ENCODE measurements at places on chromosomes 2 and 18.

DNA sequence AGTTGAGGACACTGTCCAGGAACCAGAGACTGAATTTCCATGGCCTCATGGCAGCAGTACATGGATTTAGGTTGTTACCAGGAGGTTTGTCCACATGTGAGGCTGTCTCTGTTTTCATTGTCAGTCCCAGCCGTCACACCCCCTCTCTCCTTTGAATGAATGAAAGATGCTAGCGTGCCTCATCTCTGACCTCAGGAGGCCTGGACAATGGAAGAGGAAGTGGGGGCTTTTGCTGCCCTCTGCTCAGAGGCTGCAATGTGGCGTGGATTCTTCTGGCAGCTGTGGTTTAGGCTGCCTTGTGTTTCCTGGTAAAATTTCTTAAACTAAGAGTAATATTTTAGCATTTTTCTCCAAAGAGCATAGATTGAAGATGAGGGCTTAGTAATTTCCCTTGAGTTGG lies 47.5 kb downstream of the RAB31 start:
- DNase-seq: no peak

DNA sequence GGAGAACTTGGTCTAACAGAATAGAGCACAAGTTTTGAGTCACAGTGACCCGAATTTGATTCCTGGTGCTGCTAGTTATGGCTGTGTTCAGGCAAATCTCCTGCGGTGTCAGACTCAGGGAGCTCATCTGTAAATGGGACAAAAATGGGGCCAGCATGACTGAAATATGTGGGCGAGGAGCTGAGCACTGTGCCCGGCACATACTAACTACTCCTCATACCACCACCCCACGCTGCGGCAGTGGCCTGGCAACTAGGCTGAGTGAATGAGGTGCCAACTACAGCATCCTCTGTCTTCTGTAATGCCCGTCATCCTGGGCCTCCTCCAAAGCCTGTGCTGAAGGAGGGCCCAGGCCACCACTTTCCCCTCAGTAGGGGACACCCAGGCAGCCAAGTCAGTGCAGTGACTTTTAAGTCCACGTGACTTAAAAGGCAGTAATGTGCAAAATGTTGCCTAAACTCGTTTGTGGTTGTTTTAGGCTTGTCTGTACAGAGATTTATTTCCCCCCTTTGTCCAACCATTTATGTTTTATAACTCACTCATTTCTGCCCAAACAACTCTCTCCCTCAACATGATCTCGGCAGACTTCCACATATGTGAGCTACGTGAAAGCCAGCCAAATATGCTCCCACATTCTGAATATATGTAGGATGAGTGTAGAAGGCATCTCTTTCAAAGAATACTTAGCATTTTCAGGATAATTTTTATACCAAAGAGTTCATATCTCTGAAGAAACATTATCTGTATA lies 773.7 kb downstream of the TSN start:
- no peak for DNase-seq

DNA sequence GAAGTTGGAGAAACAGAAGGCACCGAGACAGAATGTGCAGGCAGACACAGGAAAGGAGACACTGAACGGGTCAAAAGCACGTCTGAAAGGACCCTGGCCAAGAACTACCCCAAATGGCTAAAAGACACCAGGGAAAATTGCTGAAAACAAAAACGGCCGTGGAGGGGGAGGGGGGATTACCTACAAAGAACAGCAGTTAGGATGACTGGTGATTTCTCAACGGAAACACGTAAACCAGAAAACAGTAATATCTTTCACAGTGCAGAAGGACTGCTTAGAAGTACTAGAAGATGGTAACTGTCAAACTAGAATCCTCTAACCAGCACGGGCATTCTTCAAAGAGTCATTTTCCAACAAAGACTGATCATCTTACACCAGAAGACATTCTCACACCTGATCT lies 142.6 kb downstream of the HDAC4 start:
- no peak for DNase-seq

GRCh38 chr18:73785300-73785699 lies 362.3 kb downstream of the FBXO15 start:
- DNase-seq: no peak

GRCh38 chr2:9228088-9228751 lies 21.6 kb downstream of the ASAP2 start:
- DNase-seq: peak; percentile 96

GRCh38 chr2:219300022-219300421 lies 9.2 kb downstream of the PTPRN start:
- no peak for DNase-seq

DNA sequence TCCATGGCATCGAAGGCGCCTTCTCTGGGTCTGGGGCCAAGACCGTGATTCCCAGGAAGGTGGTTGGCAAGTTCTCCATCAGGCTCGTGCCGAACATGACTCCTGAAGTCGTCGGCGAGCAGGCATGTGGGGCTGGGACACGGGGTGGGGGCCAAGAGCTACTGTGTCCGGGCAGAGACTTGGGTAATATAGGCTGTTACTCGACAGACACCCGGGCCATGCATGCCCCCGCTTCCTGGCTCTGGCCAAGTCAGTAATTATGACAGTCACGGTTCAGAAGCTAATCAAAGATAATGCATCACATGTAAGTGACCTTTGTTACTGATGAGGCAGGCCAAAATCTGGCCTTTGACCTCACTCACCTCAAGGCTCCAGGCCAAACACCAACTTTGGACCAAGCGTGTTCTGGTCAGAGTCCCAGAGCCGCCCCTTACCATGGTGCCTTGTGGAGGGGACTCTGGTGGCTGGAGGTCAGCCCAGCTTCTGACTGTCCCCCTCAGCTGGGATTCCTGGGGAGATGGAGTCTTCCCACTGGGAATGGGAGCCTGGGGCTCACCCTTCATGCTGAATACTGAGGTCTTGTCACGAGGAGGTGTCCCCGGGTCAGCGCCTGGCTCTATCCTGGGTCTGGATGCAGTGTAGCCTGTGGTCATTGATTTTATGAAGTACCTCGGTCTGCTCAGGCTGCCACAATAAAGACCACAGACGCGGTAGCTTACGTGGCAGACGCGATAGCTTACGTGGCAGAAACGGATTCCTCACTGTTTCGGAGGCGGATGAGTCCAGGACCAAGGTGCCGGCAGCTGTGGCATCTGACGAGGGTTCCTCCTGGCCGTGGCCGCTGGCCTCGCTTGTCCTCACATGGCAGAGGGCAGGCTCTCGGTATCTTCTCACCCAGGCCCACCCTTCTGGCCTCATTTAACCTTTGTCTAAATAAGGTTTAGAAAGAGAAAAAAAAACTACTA lies 17.7 kb upstream of the CNDP1 start:
- DNase-seq: no peak

- DNase-seq: peak; percentile 81
Measured at GRCh38 chr2:207258263-207258991, 92.7 kb upstream of the KLF7 start.

- DNase-seq: no peak
Measured at GRCh38 chr2:62441421-62441820, 64.6 kb downstream of the TMEM17 start.

GRCh38 chr18:47274961-47275360 lies 23.5 kb upstream of the SKOR2 start:
- DNase-seq: no peak

DNA sequence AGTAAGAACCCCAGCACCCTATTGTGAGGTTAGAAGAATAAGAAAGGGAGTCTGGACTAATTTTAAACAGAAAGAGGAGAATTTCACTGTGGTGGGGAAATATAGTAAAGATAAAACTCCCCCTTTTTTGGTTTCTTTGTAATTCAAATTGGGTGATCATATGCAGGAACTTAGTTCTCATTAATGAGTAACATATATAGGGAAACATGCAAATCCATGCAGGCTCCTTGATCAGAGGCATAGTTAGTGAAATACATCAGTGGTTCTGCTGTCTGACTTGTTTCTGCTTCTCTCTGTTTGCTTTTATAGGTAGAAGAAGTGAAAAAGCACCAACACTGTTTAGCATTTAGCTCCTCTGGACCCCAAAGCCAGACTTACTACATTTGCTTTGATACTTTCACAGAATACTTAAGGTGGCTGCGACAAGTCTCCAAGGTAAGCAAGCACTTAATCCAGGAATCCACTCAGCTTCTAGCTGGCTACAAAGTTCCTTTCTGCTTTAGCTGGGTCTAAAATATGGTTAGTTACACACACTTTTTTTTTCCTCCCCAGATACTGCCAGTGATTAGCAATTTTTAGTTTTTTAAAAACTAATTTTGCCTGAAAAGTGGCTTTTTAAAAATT lies 123.2 kb downstream of the PHLPP1 start:
- peak; percentile 72 for DNase-seq

- DNase-seq: peak; percentile 86
Measured at GRCh38 chr2:121804340-121804739, 48.9 kb downstream of the TSN start.

DNA sequence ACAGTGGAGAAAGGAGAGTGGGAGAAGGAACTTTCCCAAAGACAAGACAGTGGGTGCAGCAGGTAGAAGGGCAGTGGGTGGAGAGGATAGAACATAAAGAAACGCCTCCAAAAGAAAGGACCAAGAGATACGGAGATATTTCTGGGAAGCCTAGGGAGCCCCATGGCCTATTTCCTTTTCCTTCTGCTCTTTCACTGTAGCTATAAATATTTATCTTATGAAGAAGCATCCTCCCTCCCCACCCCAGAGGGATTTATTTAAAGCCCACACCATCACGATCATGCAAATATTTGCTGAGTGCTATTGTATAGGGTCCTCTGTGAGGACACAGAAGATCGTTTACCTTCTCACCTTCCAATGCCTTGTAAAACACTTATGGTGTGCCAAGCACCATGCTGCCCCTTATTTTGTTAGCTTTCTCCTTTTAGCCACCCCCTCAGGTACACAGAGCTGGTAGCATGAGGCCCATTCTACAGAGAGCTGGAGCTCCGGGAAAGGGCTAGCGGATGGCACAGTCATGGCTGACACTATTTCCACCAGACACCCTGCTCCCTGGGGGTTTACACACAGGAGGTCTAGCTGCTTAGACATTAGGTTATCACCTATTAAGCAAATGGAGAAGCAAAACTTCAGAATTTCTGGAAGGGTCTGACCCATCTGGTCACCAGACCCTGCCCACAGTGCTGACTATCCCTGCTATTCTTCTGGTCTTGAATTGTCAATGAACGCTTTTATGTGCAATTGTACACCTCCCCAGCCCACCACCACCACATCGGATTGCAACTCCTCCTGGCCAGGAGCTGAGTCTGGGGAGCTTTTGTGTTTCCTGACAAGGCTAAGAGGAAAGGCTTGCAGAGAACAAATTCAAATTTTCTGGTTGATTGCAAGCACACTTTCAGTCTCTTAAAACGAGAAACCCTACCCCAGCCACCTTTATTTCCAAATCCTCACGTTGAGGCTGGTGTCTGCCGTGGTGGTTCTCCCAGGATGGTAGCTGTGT lies 91.8 kb upstream of the KLF7 start:
- peak; percentile 81 for DNase-seq

DNA sequence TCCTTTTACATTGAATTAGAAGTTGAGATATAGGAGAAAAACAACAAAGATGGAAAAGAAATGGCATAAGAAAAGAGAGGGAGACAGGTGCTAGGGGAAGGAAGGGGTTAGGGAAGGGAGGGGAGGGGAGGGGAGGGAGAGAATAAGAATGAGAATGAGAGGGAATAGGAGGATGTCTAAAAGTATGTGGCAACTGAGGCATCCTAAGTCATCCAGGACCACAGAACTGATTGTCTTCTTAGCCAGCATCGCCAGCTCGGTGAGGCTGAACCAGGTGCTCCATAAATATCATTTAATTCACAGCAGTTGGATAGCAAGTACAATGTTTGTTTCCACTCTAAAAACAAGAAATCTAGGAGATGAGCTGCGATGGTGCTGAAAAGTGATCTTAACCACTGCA lies 393.5 kb downstream of the TMEM182 start:
- no peak for DNase-seq

- DNase-seq: no peak
Measured at GRCh38 chr2:45013229-45014015, 4.2 kb upstream of the SIX2 start.

- DNase-seq: no peak
Measured at GRCh38 chr2:1422716-1423285, 9.5 kb downstream of the TPO start.

- no peak for DNase-seq
Measured at GRCh38 chr2:74501335-74502071, 2.1 kb upstream of the LBX2 start.

GRCh38 chr2:128833664-128834027 lies 515.0 kb upstream of the HS6ST1 start:
- no peak for DNase-seq

GRCh38 chr18:76914314-76914713 lies 92.0 kb downstream of the ZNF236 start:
- DNase-seq: no peak

All from NCI-H526 treated with DMSO at 0.1 percent for 48 hours (cell line).